ENCODE measurements at places on chromosomes 7 and 10.

DNA sequence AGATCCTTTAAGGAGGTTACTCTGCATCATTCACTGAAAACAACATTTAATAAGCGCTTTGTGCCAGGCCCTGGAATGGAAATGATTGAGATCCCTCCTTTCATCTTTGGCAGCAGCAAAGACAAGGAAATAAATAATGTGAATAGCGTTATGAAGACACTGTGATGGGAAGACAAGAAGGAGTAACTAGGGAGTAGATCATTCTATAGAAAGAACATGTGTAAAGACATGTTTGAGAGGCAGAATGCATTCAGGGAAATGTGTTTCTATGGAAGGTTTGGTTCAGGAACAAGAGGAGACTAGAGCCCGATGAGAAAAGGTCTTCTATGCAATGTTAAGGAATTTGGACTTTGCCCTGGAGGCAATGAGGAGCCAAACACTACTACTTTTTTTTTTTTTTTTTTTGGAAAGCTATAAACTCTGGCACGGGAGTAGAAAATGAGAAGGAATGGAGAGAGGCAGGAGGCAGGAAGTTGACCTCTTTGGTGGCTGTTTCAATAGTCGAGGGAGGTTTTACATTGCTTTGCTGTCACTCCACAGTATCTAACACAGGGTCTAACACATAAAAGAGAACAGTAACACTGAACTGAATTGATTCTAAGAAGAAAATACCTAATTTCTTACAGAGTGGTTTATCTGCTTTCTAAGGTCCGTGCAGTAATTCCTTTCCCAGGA, 44.9 kb downstream of the SMURF1 start:
- peak; percentile 52 for DNase-seq

DNA sequence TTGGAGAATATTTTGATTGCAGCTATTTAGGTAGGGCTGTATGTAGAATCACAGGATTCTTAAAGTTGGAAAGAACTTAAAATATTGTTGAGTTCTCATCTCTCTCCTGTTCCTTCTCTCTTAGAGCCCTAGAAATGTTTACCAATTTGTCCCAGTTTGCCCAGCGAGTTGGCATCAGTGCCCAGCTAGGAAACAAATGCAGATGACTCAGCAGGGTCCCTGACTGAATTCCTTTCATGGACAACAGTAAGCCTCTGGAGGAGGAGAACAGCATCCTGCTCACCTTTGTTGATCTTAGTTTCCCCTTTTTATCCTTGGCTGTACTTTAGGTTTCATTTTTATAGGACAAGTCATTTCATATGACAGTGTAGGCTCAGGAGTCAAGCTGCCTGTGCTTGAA, 89.3 kb downstream of the SEC23IP start:
- DNase-seq = no peak

GRCh38 chr10:122142641-122143237, 128.4 kb upstream of the BTBD16 start:
- no peak for DNase-seq

DNA sequence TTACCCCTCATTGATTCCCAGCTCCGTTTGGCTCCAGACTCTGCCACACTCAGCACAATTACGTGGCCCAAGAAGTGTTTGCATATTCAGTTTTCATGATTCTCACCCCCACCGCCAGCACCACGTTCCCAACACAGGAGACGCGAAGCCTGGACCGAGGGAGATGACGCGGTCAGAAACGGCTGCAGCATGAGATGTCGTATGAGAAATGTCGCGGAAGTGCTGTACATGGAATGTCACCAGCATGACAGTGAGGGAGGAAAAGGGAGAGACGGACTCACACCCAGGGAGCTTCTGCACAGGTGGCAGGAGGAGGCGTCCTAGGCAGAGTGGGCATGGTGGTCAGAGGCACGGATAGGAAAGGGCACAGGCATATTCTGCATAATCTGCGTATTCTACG, 188.3 kb downstream of the WDR37 start:
- no peak for DNase-seq

GRCh38 chr10:124539935-124540641, 78.5 kb downstream of the LHPP start:
- DNase-seq = no peak

DNA sequence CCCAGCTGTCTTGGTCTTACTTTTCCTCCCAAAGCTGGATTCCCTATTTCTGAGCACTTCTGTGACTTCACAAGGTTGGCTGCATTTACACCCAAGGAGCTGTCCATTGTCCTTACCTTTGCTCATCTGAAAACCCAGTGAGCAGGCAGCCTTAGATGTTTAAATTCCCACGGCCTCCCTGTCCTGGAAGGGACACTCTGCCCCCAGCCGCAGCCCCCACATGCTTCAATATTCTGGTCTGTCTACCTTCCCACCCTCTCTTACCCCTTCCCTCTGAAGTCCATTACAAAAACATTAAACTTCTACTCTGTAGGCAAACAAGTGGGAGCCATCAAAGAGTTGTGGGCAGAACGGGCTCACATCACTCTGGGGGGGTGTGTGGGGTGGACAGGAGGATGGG, 73.8 kb upstream of the EFCAB10 start:
- no peak for DNase-seq

DNA sequence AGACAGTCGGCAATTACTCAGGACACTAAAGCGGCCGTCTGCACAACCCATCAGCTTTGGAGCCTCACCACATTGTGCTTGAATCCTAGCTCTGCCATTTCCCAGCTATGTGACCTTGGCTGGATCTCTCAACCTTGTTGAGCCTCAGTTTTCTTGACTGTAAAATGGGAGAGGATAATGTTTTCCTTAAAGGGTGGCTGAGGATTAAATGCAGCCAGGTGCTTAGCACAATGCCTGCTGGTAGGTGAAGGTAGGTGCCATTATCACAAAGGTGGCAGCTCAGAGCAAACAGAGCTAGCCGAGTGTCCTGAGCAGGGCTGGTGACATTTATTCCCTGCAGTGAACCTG, 508.5 kb upstream of the ZMIZ1 start:
- no peak for DNase-seq

DNA sequence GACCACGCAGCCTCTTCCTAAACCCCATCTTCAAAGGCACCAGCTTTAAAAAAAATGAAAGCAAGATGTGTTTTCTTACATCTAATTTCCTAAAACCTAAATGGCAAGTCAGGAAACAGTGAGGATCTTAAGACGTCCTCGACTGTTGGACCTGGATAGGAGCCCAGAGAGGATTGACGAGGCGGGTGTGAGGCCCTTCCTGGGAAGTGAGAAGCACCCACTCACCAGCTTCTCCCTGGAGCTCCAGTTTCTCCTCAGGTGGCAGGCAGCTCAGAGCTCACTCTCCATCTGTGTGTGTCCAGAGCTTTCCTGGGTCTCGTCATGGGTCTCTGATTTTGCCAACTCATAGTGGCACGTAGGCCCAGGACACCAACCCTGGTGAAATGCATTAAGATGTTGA, 614.0 kb upstream of the AUTS2 start:
- no peak for DNase-seq

GRCh38 chr7:25032774-25033743, 53.1 kb upstream of the OSBPL3 start:
- DNase-seq = no peak

GRCh38 chr10:85527616-85528317, 838.8 kb downstream of the GRID1 start:
- no peak for DNase-seq

DNA sequence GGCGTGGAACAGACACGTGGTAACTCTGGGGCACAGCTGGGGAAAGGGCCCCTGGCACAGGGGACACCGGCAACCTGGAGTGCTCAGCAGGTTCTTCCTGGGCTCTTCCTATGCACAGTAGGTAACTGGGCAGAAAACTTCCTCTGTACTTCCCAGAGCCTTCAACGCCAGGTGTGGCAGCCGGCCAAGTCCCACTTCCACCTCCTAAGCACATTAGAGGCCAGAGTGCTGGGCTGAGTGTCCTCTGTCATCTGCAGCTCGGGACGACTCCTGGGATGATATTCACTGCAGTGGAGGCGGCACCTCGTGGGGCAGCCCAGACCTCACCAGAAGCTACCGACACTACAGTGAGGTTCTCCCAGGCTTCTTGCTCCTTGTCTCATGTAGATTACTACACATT, 114.5 kb downstream of the LARP4B start:
- no peak for DNase-seq

- DNase-seq = no peak
Measured at GRCh38 chr7:35250452-35250851, 3.4 kb downstream of the TBX20 start.

DNA sequence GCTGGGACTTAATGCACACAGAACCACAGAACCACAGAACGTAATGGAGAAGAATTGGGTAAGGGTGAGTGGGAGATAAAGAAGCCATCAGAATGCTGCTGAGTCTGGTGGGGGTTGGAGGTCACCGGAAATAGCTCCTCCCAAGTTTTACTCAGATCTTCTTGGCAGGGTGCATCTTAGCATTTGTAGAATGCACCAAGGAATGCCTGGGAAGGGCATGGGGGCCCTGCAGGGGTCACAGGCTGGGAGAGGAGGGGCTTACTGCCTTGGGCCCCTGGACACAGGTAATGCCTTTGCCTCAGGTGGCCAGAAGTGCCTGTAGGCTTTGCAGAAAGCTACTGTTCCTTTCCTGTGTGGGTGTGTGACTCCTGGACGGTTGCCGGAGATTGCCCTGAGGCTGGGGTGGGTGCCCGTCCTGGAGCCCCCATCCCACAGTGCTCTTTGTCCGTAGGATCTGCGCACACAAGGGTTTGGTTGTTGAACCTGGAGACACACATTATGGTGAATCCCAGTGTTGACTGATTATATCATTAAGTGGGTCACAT, 55.1 kb downstream of the MGMT start:
- no peak for DNase-seq

- DNase-seq = no peak
Measured at GRCh38 chr7:104040666-104041065, 51.2 kb upstream of the RELN start.

GRCh38 chr7:88735920-88736319, 23.6 kb upstream of the ZNF804B start:
- no peak for DNase-seq

DNA sequence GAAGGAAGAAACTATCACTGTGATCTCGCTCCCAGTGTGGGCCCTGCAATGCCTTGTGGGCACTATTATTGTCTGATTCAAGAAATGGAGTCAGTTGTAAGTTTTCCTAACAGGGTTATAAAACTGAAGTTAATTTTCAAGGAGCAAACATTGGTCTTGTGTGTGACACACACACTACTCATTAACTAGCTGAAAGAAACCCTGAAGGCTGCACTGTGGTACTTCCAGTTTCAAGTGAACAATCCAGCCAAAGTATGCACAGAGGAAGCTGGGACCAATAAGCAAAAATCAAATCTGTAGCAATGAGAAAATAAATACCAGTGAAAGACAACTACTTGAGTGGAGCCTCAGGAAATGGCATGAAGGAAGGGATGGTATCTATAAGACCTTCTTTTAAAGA, 506.6 kb upstream of the POT1 start:
- DNase-seq = peak; percentile 21

GRCh38 chr7:158655931-158656441, 48.6 kb downstream of the NCAPG2 start:
- DNase-seq = no peak

DNA sequence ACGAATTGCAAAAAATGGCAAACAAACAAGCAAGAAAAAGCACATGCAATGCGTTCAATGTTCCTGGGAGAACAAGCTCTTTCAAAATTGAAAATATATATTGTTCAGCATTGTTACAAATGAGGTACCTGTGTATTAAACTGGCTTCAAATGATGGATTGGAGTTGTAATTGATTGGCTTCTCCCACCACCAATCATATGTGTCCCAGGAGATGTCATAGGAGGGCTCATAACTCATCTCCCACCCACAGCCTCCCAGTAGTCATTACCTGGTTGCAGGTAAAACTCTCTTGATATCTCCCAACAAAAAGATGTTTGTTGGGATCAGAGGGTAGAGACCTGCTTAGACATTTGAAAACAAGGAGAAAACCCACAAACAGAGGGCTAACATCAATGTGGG, 302.9 kb downstream of the BAMBI start:
- no peak for DNase-seq

- no peak for DNase-seq
Measured at GRCh38 chr10:5419466-5420094, 7.2 kb downstream of the NET1 start.

- peak; percentile 41 for DNase-seq
Measured at GRCh38 chr10:128178302-128178958, 52.2 kb upstream of the MKI67 start.

DNA sequence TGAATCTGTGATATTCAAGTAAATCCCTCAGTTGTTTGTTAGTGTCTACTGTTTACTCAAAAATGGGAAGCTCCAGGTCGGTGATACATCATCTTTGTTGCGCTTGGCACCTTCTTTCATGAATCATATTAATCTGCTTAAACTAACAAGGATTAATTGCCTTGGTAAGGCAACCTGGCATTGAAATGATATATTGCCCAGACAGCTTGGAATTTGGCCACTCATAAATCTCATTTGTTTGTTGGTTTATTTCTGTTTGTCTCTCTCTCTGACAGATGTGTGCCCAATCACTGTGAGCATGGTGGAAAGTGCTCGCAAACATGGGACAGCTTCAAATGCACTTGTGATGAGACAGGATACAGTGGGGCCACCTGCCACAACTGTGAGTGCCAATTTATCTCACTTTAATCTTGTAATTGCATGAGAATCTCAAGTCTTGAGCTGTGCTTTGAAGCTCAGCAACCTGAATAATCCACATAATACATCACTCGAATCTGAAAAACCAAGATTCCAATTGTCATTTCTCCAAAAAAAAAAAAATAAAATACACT, 1104.8 kb upstream of the C7orf33 start:
- DNase-seq = no peak
